NCI-H1930 (cell line): ENCODE measurements at places on chromosomes 3 and 15.

- DNase-seq: no peak
Measured at GRCh38 chr3:196642434-196642833, 2.9 kb downstream of the NRROS start.

GRCh38 chr3:47009225-47010110 lies 30.0 kb downstream of the NBEAL2 start:
- DNase-seq: no peak

- DNase-seq: no peak
Measured at GRCh38 chr15:73338058-73338457, 30.7 kb downstream of the HCN4 start.

- DNase-seq: no peak
Measured at GRCh38 chr3:113954091-113954685, 6.4 kb downstream of the ZDHHC23 start.

GRCh38 chr3:133927540-133928066 lies 31.9 kb upstream of the RAB6B start:
- DNase-seq: no peak

GRCh38 chr3:80278056-80278455 lies 510.3 kb upstream of the ROBO1 start:
- DNase-seq: no peak

DNA sequence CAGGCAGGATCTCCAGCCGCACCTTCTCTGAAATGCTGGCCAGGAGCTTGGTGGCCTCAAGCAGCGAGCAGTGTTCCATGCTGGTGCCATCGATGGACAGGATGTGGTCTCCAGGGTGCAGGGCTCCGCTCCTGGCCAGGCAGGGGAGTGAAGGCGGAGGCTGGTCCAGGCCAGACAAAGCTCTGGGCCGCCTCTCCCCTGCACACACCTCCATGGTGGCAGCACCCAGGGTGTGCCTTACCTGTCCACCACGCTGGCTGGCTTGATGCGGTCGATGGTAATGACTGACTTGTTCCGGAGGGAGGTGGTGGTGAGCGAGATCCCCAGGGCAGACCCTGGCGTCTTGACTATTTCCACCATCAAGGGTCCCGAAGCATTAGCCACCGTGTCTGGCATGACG lies 20.0 kb downstream of the GRIP2 start:
- no peak for DNase-seq

DNA sequence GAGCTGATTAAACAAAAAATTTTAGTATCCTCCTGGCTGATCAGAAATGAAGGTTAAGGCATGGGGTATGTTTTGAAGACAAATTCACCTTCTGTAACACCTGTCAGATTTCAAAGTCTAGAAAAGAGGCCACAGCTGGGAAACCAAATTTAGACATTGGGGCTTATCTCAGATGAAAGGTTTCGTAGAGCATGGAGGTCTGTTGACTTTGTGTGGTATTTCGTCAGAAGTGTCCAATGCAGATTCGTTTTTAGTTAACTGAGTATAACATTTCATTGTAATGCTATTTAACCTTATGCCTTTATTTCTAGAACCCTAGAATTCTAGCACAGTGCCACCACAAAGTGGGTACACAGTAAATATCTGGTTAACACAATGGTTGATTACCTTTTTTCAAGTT lies 61.7 kb downstream of the FNDC3B start:
- DNase-seq: no peak

DNA sequence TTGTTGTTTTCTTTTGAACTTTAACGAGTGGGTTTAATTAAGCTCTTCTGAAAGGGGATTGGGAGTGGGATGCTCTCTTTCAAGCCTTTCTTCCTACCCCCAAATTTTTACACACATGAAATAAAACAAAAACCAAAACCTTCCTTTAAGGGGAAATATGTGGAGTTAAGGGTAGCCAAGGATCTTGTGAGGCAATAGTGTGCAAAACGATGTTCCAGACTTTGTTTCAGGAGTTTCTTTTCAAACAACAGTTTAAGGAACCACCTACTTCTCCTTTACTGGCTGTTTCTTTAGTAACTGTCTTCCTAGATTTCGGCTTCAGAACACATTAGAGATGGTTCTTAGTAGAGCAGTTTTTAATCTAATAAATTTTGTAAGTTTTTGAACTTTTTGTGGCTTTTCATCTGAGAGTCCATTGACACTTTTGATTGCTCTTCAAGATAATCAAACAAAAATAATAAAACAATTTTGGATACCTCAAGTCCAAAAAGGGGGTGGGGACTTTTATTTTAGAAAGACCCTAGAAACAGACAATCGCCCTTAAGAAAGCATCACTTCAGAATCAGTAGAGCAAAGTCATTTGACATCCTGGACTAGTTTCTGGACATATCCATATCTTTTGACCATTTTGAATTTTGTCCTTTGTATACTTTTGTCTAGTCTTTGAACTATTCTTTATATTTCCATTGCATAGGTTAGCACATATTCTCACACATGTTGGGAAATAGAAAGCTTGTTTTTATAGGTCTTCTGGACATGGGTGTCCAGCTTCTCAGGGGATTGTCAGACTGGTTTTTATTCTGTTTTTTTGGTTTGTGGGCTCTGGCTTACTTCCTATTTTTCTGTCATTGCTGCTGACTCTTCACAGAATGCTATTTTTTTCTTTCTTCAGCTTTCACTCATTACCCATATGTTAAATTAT lies 6.0 kb downstream of the DIPK2A start:
- no peak for DNase-seq

DNA sequence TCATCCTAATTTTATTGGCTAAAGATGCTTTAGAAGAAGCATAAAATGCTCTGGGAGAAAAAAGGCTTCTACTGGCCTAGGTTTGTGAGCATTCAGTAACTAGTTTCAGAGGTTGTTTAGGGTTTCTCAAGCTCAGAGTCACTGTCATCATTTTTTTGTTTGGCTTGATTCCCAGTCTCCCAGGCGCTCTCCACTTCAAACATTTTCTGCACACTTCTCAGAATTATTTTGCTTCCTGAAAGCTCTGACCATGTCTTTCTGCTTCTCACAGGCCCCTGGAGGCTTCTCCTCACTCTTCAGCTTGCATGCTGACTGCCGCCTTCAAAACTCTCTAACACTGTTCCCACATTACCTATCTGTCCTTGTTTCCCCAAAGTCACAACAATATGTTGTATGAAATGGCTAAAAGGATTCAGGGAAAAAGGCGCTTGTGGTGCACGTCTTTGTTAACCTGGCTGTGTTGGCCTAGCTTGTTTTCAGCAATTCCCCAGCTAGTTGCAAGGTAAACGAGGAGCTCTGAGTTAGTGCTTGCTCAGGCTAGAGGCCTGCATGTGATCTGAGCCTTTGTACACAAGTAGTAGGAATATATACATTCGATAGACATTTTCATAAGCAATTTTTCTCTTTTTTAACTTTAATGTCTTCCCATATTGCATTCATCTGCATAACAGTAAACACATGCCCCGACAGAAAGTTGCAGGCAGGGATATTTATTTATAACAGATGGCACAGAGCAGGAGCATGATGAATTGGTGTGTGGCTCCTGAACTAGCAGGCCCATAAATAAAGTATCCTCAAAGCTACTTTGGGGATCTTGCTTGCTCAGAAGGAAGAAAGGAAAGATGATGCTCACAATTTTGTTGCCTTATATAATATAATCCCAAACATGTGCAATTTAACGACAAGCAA lies 129.2 kb upstream of the DPH6 start:
- no peak for DNase-seq

DNA sequence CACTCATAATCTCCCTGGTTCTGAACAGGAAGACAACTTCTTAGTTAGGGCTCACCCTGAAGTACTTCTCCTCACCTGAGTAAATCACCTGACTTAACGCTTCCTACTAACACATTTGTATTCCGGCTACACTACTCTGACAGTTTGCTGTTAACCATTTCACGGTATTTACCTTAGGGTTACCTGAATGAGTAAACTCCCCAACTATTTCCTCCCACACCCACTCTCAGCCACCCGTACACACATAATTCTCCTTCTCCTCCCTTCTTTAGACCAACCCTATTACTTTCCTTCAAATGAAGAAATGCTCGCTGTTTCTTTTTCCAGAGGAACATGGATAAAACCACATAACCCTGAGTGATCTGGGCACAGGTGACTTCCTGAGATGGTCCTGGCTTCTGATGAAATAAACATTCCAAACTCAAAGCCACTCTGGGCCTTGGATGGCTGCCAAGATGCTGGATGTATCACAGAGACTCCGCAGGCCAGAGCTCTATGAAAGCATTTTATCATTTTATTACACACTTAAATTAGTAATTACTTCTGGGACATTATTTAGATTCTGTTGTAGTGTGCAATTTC lies 183.6 kb upstream of the ATP11B start:
- DNase-seq: no peak

- no peak for DNase-seq
Measured at GRCh38 chr3:102410616-102411015, 24.2 kb upstream of the ZPLD1 start.

GRCh38 chr3:111735243-111735758 lies 123.8 kb upstream of the PHLDB2 start:
- DNase-seq: no peak

DNA sequence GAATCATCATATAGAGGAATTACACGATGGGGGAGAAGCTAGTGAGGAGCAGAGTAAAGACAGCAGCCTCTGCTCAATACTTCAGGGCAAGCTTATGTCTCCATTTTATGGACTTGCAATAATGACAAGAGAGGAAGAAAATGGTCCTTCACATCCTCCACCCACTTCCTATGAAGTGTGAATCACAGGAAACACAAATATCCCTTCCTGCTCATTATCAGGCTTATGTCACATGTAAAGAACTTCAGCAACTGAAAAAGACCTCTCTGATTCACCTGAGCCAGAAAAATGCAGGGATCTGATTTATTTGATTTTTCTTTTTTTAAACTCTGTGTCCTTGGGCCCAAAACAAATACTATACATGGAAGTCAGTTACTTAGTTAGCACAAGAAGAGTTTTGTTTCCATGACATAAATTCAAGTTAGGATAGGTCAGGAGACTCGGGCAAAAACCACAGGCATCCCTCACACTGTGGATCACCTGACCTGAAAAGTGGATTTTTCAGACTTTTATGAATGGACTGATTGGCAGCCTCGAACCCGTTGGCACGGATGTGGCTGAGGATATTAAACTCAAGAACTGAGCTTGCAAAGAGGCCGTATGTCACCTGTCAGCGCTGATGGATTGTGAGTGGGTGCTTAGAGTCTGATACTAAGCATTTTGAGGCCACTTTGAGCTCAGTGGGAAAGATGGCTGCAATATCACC lies 620.8 kb upstream of the MDFIC2 start:
- no peak for DNase-seq

DNA sequence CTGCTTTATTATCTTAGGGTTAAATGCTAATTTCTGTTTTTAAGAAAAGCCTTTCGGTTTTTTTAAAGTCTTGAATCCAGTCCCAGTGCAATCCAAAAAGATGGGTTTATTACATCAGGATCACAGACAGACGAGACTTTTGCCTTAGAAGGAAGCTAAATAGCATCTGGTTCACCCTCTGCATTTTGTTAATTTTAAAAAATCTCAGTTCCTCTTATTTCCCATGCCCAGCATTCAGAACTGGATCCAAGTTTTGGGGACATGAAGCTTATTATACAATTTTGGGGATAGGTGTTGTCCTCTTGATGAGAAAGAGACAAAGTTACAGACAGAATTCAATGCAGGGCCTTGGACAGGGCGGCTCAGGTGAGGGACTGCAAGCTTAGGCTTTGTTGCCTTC lies 181.5 kb upstream of the LYSMD4 start:
- DNase-seq: no peak

GRCh38 chr3:21892104-21892503 lies 141.1 kb upstream of the ZNF385D start:
- no peak for DNase-seq

DNA sequence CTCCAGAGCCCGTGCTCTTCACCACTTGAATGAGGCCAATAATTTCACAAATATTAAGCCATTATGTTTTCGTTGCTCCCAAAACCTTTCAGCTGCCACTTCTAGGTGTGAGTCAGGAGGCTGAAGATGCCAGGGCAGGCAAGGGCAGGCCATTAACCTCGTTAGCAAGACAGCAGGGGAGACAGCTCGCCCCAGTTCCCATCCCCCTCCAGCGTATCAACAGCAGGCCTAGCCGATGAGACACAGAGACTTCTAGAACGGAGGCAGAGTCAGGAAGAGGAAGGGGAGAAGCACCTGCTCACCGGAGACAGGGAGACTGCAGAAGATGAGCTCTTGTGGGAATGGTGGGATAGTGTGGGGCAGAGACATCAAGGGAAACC lies 28.0 kb upstream of the PLA2G4E start:
- no peak for DNase-seq
